Suppressor macrophage treated with lipopolysaccharide for 4 hours (primary cell): ENCODE measurements at places on chromosomes 1 and 21.

- no peak for DNase-seq
Observed at GRCh38 chr21:44912158-44912473, 8.6 kb downstream of the ITGB2 start.

GRCh38 chr1:117905019-117905418 is 24.4 kb downstream of the GDAP2 start:
- no peak for DNase-seq

DNA sequence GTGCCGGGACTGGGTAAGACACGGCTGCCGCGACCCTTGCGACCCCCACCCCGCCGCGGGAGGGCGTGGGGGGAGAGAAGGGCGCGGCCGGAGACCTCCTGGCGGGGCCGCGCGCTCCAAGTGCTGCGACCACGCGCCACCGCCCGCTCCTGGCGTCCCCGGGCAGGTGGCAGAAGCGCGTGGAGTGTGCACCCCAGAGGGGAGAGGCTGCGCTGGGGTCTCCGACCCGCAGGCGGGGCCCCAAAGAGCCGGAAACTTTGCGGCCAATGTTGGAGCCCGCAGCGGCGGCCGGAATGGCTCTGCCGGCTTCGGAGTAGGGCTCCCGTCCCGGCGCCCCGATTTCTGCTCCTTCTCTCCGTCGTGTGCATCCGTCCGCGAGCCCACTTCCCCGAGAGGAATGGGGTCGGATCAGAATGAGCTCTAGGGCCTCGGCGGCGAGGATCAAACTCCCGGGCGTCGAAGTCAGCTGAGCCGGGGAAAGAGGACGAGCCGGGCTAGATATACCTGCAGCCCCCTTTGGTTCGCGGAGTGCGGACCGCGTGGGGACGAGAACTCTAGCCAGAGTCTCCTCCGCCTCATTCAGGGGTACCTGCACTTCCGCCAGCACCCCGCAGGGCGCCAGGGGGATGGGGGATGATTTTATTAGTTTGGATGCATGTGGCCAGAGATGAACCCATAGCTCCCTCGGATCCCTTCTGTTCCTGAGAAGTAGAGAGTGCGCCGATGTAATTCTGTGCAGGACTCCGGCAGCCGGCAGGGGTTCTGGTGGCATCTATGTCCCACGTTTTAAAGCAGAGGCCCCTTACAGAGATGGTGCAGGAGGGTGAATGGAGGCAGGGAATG is 751 bp downstream of the STUM start:
- DNase-seq, result peak; percentile 11

GRCh38 chr1:29648798-29649188 is 412.5 kb downstream of the PTPRU start:
- no peak for DNase-seq

- DNase-seq, result no peak
Observed at GRCh38 chr21:28696844-28697410, 295.8 kb downstream of the LTN1 start.

GRCh38 chr1:113980110-113980509 is 836 bp downstream of the OLFML3 start:
- no peak for DNase-seq

- DNase-seq, result no peak
Observed at GRCh38 chr21:29523646-29524045, 224.9 kb downstream of the BACH1 start.

- no peak for DNase-seq
Observed at GRCh38 chr1:173467426-173467825, 9.7 kb upstream of the PRDX6 start.

DNA sequence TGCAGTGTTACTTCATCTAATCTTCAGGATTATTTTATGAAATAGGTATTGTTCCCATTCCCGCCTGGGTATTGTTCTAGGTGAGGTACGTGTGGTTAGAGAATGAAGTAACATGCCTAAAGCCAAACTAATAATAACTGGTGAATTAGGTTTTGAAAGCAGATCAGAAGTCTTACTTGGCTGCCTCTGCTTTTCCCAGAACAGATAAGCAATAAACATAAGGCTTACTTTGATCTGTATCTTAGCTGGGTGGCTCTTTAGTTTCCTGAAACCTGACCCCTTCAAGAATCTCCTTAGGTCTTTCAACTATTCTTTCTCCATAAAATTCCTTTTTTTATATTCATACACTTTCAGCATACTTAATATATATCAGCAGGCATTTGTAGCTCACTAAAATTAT is 65.3 kb downstream of the VAV3 start:
- no peak for DNase-seq

GRCh38 chr1:31238612-31238985 is 1.1 kb downstream of the NKAIN1 start:
- no peak for DNase-seq

- DNase-seq, result no peak
Observed at GRCh38 chr1:97603776-97604175, 317.1 kb downstream of the DPYD start.

GRCh38 chr1:197438010-197438790 is 170.1 kb downstream of the CRB1 start:
- DNase-seq, result no peak

DNA sequence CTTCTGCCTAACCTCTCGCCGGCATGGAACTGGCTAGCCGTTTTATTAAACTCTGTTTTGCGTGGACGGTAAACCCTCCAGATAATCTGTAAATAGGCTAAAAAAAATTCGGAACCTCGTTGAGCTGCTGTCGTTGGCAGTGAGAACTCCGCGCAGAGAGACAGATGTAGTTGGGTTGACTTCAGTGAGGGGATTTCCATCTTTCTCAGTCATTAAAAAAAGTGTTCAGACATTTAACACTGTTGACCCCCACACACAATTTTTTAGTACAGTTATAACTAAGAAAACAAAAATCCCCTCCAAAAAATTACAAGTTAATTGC is 464 bp downstream of the PARK7 start:
- no peak for DNase-seq

DNA sequence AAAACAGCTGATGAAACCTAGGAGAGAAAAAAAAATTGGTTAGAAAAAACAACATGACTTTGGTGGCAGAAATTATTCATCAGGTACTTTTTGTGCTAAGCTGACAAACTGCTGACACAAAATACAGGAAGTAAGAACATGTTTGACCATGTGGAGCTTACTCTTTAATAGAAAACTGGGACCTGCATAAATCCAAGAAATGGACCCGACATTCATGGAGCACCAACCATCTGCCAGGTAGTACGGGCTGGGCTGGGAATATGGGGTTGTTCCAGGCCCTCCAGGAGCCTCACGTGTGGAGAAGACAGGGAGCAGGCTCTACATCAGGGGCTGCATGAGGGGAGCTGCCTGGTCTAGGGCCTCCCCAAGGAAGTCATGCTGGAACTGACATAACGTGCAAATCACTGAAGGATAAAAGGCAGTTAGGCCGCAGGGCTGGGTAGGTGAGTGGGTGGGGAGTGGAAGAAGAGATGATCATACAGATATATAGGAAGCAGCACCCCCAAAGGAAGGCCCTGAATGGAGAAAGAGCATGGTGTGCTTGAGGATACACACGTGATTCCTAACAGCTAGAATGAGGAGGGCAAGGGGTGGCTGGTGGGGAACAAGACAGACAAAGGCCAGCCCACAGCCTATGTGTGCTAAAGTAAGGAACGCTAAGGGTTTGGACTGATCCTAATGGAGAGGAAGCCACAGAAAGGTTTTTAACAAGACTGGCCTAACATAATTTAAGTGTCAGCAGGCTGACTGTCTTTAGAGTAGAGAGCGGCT is 26.1 kb downstream of the CD58 start:
- DNase-seq, result peak; percentile 44

DNA sequence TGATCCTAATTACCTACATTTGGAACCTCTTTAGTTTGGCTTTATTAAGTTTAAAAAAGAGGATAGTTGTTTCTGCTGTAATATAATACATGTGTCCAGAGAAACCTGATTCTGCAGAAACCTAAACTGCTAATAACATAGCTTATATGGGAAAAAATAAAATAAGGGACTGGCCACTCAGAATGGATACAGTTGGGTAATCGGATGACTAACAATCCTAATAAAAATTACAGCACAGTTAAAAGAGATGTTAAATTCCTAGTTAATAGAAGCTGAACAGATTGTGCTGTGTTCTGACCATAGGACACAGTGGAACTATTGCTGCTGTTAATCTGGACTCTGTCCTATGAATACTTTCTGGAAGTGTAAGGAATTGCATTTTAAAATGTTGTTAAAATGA is 16.0 kb downstream of the ARV1 start:
- no peak for DNase-seq

DNA sequence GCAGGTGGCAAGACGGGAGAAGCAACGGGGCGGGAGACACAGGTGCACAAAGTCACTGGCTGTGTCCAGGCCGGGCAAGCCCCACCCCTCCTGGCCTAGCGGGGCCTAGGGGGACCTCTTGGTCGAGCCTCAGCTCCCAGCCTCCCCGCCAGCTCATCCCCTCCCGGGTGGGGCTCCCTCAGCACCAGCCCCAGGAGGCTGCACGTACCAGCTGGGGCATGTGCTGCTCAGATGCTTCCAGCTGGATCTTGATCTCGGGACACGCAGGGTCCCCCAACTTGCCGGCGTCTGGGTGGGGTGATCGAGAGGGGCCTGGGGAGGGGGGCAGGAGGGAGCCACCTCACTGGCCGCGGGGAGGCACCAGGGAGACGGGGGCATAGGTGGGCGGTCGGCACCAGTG is 71.4 kb downstream of the RAP1GAP start:
- no peak for DNase-seq

DNA sequence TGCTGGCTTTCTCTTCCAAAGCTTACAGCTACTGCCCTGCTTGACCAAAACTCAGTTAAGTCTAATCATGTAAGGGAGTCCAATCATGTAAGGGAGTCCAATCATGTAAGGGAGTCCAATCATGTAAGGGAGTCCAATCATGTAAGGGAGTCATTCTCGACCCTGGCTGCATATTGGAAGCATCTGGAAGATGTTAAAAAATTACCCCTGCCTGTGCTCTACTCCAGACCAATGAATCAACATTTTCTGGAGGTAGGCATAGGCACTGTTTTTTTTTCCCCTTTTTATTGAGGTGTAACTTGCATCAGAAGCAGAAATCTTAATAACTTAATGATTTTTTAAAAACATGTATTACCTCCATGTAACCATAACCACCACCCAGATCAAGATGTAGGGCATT is 9.4 kb downstream of the PIGP start:
- DNase-seq, result no peak

DNA sequence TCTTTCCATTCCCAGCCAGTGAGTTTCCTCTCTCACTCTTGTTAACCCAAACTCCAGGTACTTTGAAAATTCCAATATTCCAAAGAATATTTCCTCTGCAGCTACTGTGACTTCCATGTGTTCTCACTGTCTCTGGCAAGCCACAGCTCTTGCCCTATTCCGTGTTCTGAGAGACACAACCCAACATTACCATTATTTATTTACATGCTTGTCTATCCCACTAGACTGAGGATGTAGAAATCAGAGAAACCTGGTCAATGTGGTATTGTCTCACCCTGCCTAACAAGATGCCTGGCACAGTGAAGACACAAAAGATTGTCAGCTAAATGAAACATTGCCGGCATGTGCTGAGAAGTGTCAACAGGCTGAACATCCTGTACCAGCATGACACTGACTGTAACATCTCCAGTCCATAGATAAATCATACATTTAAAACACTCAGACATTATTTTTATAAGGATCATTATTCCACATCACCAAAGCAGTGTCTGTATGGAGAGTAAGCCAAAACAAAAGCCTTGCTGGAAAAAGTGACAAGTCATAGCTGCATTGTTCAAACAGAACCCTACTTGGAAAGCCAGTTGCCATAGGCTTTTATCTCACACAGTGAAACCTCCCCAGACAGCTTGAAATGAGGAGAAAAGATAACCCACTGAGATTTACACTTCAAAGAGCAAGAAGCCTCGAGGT is 72.3 kb downstream of the SIPA1L2 start:
- DNase-seq, result no peak

- peak; percentile 8 for DNase-seq
Observed at GRCh38 chr21:15353546-15353945, 288.7 kb upstream of the NRIP1 start.

GRCh38 chr1:108712606-108713150 is at the start of gene FNDC7:
FNDC7 (plus strand) TSS chr1:108712908; CDS start chr1:108712934, 26 bp downstream.
- no peak for DNase-seq
